ENCODE measurements at places on chromosomes 11 and 22. TPM values are rescaled to one million over a fixed set of nuclear protein-coding genes. Genes with fewer than 3 reads are reported as not detected.

DNA sequence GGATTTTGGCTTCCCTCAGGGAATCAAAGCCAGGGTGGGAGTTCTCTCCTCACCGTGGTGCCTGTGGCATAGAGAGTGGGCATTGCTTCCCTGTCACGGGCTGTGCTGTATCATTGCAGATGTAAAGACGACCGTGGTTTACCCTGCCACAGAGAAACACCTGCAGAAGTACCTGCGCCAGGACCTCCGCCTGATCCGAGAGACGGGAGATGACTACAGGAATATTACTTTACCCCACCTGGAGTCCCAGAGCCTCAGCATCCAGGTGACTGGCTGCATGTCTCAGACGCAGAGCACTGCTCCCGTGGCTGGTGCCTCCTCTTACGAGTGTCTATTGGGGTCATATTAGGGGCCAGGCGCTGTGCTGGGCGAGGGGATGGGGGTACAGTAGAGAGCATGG, 24.2 kb upstream of the ST3GAL4 start:
- no peak for DNase-seq
- H3K27me3 ChIP-seq = peaks cover 31% of the 10 kb centered on the region
- H3K4me3 ChIP-seq = peak overlapping the region; percentile 82
- peaks cover 89% of the 10 kb centered on the region for H3K4me1 ChIP-seq

- peaks cover 2% of the 10 kb centered on the region for H3K27me3 ChIP-seq
- H3K27ac ChIP-seq = no peak overlapping the region
- DNase-seq = no peak
- H3K36me3 ChIP-seq = no peaks in the 10 kb centered on the region
- no peaks in the 10 kb centered on the region for H3K4me1 ChIP-seq
Observed at GRCh38 chr11:126115816-126116331, 53.2 kb upstream of the CDON start.

- no peaks in the 10 kb centered on the region for H3K36me3 ChIP-seq
- H3K27me3 ChIP-seq = peaks cover 3% of the 10 kb centered on the region
- DNase-seq = no peak
- H3K27ac ChIP-seq = no peak overlapping the region
- no peak overlapping the region for H3K4me3 ChIP-seq
Observed at GRCh38 chr11:86134580-86135318, 65.9 kb upstream of the PICALM start.

GRCh38 chr22:17792299-17792698, 18.0 kb upstream of the BID start:
- H3K4me3 ChIP-seq = no peak overlapping the region
- H3K4me1 ChIP-seq = no peaks in the 10 kb centered on the region
- H3K27me3 ChIP-seq = peaks cover 3% of the 10 kb centered on the region
- DNase-seq = no peak
- H3K27ac ChIP-seq = no peak overlapping the region

TTC28 gene
- 0.03 TPM for polyA plus RNA-seq

DNA sequence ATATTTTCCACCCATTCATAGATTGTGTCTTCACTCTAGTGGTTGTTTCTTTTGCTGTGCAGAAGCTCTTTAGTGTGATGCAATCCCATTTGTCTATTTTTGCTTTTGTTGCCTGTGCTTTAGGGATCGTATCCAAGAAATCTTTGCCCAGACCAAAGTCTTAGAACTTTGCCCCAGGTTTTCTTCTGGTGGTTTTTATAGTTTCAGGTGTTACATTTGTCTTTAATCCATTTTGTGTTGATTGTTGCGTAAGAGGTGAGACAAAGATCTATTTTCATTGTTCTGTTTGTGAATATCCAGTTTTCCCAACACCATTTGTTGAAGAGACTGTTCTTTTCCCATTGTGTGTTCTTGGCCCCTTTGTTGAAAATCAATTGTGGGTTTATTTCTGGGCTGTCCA, 6.4 kb downstream of the IL10RA start:
- H3K4me3 ChIP-seq = peak overlapping the region; percentile 94
- H3K27ac ChIP-seq = peak overlapping the region; percentile 90
- DNase-seq = no peak

RBM14 gene
- 96.6 TPM for polyA plus RNA-seq

OR10A2 gene
- not detected for polyA plus RNA-seq

DNA sequence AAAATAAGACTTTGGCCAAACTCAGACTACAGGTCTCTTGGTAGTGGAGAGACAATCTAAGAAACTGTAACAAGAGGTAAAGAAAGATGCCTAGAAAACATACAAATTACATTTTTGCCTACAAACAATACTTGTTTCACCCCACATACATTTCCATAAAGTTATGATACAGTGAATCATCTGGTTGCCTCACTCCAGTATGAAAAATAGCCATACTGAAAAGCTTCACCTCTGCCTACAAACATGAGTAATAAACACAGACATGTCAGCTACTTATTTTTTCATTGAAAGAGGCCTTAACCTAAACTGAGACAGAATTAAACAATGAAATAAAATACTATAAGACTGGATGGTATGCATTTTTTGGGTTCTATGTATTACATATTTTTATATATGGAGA, 1463.0 kb downstream of the FAM181B start:
- no peaks in the 10 kb centered on the region for H3K27me3 ChIP-seq
- H3K4me3 ChIP-seq = no peak overlapping the region
- H3K4me1 ChIP-seq = no peaks in the 10 kb centered on the region
- no peak overlapping the region for H3K27ac ChIP-seq
- H3K36me3 ChIP-seq = no peaks in the 10 kb centered on the region
- no peak for DNase-seq

DNA sequence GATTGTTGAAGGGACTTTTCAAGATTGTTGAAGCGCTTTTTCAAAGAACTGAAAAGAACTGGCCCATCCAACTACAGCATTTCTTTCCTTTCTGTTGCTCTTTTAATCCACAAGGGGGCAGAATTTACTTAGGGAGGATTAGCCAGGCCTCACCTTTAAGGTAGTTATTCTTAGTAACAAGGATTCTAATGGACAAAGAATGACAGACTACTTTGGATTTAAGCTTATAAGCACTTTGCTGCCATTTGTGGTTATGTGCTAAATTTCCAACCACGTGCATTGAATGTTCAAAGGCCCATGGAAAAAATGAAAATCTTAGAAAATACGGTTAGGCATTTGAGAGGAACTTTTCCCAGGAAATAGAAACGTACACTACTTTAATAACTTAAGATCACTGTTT, 49.5 kb upstream of the HSPA8 start:
- DNase-seq = peak; percentile 37
- no peak overlapping the region for H3K27ac ChIP-seq
- no peaks in the 10 kb centered on the region for H3K27me3 ChIP-seq
- peaks cover 4% of the 10 kb centered on the region for H3K36me3 ChIP-seq

NXPE4 gene
- not detected for polyA plus RNA-seq

TSPAN18 gene
- 0.93 TPM for polyA plus RNA-seq

SERHL2 gene
- polyA plus RNA-seq = 1.9 TPM

DNA sequence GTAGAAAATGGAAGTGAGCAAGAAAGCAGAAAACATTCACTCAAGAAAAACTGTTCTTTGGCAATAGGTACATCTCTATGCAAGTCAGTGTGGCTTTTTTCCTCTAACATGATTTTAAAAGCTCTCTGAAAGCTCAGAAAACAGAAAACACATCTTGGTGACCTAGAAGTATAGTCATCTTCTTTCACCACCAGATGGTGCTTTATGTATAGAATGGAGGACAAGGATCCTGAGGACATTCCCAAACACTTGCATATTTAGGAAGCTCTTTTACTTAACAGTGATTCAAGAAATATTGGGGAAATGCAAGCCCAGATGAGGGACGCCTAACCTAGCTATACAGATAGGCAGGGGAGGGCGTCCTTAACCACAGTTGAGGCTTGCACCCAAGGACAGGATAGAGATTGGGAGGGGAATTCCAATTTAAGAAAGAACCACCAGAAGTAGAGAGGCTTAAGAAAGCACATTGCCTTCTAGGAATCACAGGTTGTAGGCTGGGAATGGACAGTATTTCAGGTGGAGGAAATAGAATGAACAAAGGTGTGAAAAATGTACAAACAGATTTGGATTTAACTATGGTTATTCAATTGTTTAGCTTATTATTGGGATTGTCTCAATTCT, 13.8 kb upstream of the CCDC81 start:
- H3K4me1 ChIP-seq = no peaks in the 10 kb centered on the region
- DNase-seq = no peak
- no peaks in the 10 kb centered on the region for H3K27me3 ChIP-seq
- H3K36me3 ChIP-seq = no peaks in the 10 kb centered on the region
- no peak overlapping the region for H3K4me3 ChIP-seq

- H3K27ac ChIP-seq = no peak overlapping the region
- H3K27me3 ChIP-seq = no peaks in the 10 kb centered on the region
- DNase-seq = no peak
- H3K4me1 ChIP-seq = peaks cover 7% of the 10 kb centered on the region
Observed at GRCh38 chr11:87125257-87125656, 87.5 kb downstream of the TMEM135 start.

DNA sequence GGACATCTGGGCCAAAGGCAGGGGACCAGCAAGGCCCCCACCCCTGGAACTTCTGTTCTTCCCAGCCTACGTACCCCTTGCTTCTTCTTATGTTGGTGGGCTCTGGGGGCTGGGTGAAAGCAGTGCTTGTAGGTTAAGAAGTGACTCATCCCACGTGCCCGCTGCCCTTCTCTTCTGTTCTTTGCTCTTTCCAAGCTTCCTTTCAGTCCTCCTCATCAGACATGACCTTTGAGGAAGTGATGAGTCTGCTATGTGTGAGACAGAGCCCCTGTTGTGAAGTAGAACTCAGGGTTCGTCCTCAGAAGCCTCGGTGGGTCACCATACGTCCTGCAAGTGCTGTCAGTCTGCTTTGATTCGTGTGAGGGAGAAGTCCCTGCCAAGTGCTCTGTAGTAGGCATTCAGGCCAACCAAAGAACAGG, 12.7 kb downstream of the MED15 start:
- H3K27ac ChIP-seq = peak overlapping the region; percentile 48
- peaks cover 10% of the 10 kb centered on the region for H3K36me3 ChIP-seq
- peaks cover 79% of the 10 kb centered on the region for H3K4me1 ChIP-seq
- H3K27me3 ChIP-seq = peaks cover 1% of the 10 kb centered on the region

- peaks cover 13% of the 10 kb centered on the region for H3K4me1 ChIP-seq
- no peak for DNase-seq
- peaks cover 9% of the 10 kb centered on the region for H3K27me3 ChIP-seq
- H3K27ac ChIP-seq = no peak overlapping the region
- H3K36me3 ChIP-seq = no peaks in the 10 kb centered on the region
- H3K4me3 ChIP-seq = no peak overlapping the region
Observed at GRCh38 chr11:443542-444199, 1.9 kb upstream of the ANO9 start.

DNA sequence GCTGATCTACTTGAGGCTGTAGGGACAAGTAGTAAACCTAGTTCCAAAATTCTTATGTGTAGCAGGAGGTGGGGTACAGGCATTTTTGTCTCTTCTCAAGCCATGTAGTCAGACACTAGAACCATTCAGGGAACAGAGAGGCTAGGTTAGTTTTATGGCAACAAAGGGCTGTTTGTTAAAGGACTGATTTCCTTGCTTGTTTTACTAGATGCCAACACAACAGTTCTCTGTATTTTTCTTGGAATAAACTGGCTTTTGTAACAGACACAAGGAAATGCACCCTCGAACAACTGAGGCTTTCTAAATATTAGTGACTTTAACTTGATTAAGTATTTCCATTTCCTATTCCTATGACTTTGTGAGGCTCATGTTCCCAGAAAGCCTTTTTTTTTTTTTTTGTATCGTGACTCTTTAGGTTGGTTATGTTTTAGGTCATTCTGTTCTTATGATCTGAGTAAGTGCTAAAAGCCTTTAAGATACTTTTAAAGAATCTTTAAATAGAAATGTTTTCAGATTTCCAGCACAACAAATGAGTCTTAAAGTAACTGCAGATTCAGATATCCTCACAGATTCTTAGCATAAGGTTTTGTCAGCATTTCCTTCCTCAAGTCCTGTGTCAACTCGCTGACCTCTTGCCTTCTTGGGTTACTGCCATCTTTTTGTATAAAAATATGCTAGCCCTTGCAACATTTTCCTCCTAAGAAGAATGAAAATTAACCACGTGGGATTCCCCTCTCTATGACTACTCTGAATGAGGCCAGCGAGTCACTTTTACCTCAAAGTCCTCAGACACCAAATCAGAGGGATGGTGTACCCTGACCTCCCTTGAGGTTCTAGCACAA, 92.5 kb downstream of the CCDC83 start:
- no peak overlapping the region for H3K4me3 ChIP-seq
- peaks cover 14% of the 10 kb centered on the region for H3K27me3 ChIP-seq
- no peak for DNase-seq
- H3K4me1 ChIP-seq = peaks cover 30% of the 10 kb centered on the region
- peaks cover 4% of the 10 kb centered on the region for H3K36me3 ChIP-seq
- H3K27ac ChIP-seq = no peak overlapping the region

DNA sequence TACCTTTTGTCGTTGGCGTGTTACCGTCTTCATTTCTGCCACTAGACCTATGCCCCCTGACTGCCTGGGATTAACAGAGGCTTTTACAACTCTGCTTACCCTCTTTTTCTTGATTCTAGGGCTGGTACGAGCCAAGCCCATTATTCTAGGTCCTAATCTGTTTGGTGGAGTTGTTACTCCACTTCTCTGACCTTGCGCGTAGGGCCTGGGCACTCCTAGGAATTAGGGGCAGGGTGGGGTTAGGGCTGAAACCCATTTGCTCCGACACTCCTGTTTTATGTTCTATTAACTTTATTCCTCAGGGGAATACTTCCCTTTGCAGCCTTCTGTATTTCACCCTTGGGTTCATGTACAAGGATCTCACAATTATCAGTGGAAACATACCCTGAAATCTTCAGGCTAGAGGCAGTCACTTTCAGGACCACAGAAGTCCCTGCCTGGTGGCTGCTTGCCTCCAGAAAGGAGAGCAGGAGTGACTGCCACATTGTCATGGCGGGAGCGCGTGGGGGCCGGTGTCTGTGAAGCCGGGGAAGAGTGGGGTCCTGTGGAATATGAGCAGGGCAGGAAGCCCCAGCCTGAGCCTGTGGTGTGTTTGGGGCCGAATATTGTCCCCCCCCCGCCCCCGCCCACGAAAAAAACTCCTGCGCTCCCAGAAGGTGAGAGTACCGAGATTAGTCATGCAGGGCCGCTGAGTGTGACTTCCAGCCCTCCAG, 731 bp upstream of the SLC37A2 start:
- peaks cover 9% of the 10 kb centered on the region for H3K27me3 ChIP-seq
- peak overlapping the region; percentile 93 for H3K4me3 ChIP-seq
- peaks cover 10% of the 10 kb centered on the region for H3K4me1 ChIP-seq
- no peak for DNase-seq
- peak overlapping the region; percentile 85 for H3K27ac ChIP-seq
